ENCODE measurements at places on chromosomes 2 and 18. TPM values are rescaled to one million over a fixed set of nuclear protein-coding genes. Genes with fewer than 3 reads are reported as not detected.

DNA sequence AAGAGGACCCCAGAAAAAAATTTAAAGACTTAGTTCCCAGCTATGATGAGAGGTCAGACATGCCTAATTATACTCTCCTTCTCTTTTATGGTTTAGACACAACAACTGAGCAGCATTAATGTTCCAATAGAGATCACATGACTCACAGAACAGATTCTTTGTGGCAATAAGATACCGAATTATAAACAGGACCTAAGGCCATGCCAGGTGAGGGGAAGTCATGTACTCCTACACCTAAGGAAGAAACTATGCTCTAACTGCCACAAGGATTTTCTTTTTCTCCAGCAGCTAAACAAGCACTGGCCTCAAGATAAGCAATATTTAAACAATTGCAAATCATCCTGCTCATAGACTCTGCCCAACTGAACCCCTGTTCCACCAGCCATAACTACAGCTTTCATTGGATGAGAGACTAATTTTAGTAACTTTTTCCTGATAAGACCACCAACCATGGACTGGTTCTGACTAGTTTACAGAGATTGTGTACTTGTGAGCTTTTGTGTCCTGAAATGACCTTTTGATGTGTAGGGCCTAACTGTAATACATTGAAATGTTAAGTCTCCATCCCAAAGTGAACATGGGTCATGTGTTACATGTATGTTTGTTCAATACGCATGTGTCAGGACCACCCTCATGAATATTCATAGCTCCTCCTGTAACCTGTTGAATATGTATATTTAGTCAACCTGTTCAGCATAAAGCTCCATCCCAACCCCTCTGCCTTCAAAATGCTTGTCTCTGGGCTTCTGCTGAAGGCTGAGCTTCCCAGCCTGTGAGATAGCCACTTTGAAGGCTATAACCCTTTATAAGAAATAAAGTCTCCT is 21.6 kb upstream of the NFE2L2 start:
- DNase-seq = no peak

DNA sequence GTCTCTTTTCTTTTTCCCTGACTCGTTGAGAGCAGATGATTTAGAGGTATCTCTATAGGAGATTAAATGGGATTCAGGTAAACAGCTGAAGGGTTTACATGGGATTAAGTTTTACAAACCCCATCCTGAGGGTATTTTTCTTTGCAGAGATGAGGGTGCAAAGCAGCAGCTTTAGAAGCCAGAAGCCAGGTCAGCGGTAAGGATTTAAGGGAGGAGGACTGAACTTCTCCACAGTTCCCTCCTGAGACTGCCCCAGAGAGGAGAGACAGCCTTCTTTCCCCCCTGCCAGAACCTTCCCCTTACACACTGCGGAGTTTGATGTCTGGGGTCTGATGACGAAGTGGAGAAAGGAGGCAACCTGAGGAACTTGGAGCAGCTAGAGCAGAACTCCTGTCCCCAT is 220.1 kb downstream of the PRKCE start:
- DNase-seq = no peak

- DNase-seq = no peak
Measured at GRCh38 chr2:226187156-226187555, 612.5 kb downstream of the IRS1 start.

GRCh38 chr18:77461062-77461688 is 211.5 kb downstream of the GALR1 start:
- no peak for DNase-seq

- no peak for DNase-seq
Measured at GRCh38 chr18:60020107-60020925, 120.5 kb downstream of the PMAIP1 start.

GRCh38 chr2:43526994-43527393 is 68.8 kb downstream of the THADA start:
- no peak for DNase-seq

- DNase-seq = no peak
Measured at GRCh38 chr2:26457695-26458364, 20.1 kb downstream of the OTOF start.

GRCh38 chr2:56209701-56210100 is 25.9 kb downstream of the CCDC85A start:
- DNase-seq = no peak

DNA sequence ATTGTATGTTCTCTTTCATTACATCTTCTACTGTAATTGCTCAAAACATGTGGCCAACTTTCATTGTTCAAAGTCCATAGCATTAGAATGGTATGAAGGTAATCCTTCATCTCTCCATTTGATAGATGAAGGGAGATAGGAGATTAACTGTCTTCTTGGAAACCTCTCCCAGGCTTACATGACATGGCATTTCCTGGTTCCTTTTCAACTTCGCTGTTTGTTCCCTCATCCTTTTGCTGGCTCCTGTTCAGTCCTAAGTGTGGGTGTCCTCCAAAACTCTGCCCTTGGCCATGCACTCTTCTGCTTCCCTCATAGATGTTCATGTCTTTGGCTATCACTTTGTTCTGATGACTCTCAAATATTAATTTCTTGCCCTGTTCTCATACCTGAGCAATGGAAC is 13.8 kb downstream of the NEB start:
- DNase-seq = no peak

- DNase-seq = no peak
Measured at GRCh38 chr2:159098921-159099411, 130.5 kb downstream of the TANC1 start.

- DNase-seq = no peak
Measured at GRCh38 chr2:100275200-100275589, 47.1 kb downstream of the LONRF2 start.

DNA sequence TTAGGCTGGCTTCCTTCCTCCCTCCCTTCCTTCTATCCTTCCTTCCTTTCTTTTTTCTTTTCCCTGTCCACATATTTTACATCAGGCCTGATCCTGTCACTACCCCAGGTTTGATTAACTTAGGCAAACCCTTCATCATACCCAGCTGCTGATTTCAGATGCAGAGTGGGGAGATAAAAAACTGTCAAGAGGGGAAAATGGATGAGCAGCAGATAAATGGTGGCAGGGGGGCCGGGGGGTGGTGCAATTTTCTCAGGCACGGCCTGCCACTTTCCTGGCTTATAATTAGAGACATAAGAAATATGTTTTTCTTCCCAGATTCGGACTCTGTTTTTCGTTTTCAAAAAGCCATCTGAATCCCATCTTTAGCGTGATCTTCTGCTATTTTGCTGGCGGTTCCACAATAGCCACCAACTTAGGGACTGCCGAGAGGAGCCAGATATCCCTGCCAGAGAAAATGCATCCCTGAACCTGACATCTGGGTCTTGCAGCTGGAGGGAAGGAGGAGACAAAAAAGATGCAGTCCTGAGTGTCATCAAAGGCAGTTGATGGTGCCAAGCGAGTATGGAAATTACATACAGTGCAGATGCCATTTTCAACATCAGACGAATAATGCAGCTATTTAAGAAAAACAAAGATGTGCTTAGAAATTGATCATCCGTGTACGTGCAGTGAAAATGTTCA is 49.9 kb downstream of the CXCR4 start:
- no peak for DNase-seq

DNA sequence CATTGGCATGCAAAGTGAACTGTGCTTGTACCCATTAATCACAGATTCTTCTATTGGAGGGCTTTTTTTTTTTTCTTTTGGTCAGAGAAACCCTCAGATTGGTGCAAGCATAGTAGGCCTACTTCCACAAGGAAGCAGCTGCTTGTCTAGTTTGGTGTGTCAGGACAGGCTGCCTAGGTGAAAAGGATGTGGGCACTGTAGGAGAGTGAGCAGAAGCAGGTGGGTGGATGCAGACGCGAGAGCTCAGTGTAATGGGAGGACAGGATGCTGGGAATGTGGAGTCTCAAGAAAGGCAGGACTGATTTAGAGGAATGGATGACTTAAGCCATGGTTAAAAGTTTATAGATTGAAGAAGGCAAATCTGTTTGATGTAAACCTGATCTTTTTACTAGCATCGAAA is 3.1 kb downstream of the ELP2 start:
- no peak for DNase-seq

DNA sequence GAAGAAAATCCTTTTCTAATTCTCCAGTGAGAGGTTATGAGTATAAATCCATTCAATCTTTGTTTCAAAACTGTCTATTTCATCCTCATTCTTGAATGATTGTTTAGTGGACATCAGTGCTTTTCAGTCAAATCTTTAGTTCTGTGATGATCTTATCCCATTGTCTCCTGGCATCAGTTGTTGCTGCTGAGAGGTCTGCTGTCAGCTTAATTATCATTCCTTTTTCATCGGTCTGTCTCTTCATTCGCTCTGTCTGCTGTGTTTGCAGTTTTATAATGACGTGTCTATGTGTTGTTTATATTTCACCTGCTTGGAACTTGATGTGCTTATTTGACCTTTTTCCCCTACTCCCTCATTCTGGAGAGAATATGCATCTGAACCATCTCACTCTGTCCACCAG is 69.2 kb upstream of the GLI2 start:
- DNase-seq = no peak

GRCh38 chr2:225052703-225053102 is 10.4 kb upstream of the DOCK10 start:
- DNase-seq = peak; percentile 72

DNA sequence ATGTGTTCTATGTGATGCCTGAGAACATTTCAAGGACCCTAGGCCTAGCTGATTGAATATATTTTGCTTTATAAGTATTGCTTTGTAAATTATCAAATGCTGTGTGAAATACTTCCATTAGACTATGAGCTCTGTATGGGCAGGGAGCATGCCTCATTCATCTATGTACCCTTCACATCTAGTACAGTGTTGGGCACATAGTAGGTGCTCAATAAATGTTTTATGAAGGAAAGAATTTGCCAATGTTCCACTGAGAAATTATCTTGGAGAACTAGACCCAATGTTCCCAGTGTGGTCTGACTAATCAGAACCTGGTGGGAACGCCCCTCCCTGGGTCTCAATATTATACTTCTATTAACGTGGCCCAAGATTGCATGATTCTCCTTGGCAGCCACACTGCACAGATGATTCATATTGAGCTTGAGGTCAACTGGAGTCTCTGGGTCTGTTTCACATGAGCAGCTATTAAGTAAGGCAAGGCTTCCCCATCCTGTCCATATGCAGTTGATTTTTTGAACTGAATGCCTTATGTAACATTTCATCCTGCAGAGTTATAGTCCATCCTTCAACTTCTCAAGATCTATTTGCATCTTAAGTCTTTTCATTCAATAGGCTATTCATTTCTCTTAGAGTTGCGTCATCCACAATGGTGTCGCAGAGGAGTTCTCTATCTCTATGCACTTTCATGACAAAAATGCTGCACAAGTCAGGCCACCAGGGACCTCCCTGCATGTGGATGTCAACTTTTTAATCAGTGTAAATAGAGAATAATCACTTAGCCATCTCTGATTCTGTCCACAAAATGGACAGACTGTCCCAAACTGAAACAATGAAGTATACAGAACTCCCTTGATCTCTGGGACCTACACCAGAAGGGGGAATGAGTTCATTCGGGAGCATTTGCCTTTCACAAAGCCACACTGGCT is 257.6 kb downstream of the CYP26B1 start:
- no peak for DNase-seq

- DNase-seq = no peak
Measured at GRCh38 chr18:78519394-78520062, 460.1 kb upstream of the SALL3 start.

- no peak for DNase-seq
Measured at GRCh38 chr2:42100683-42101205, 52.9 kb downstream of the PKDCC start.

GRCh38 chr2:1651121-1652033 is 92.9 kb downstream of the PXDN start:
- no peak for DNase-seq

- no peak for DNase-seq
Measured at GRCh38 chr2:72096181-72096580, 51.5 kb downstream of the CYP26B1 start.

DNA sequence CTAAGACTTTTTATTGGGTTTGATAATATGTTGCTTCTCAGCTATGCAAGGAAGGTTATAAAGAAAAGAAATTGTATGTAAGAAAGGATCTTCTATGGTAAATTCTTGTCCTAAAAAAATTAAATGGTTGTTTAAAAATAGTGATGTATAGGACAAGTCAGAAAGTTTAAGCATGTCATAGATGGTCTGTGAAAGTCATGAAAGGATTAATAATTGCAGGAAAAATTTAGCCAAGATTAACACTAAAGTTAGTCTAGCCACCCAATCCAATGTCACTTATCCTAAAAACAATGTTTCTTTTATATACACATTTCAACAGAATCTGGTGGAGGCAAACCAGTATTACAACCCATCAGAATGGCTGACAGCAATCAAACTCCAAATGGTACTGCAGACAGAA is 1046.7 kb upstream of the SLC39A10 start:
- no peak for DNase-seq

GRCh38 chr2:238305092-238305862 is 15.0 kb upstream of the TRAF3IP1 start:
- no peak for DNase-seq

- no peak for DNase-seq
Measured at GRCh38 chr18:2845172-2845571, 1.6 kb upstream of the EMILIN2 start.

DNA sequence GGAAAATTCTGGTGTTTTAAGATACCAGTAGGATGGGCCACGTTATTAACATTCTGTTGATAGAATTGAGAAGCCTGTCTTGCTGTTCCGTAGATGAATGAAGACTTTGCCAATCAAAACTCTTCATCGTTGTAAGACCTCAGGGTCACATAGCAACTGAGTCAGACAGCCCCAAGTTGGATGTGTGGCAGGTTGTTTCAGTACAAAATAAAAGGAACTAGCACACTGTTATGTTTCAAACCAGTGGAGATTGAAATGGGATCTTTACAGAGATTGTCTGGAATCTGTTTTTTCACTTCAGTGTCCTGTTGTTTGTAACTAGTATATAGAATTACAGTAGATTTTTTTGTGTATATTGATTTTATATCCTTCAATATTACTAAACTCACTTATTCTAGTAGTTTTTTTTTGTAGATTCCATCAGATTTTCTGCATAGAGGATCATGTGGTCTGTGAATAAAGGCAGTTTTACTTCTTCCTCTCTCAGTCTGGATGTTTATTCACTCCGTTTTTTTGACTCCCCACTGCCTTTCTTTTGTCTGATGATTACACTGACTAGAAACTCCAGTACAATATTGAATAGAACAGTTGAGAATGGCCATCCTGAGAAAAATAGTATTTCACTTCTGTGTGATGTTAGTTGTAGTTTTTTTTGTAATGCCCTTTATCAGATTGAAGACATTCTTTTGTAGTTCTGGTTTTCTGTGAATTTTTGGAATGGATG is 22.7 kb downstream of the EPC2 start:
- no peak for DNase-seq

CD8A gene
- polyA plus RNA-seq = 1.1 TPM

SETBP1 gene
- not detected for polyA plus RNA-seq

PPP3R1 gene
- polyA plus RNA-seq = 5.4 TPM

CDH19 gene
- not detected for polyA plus RNA-seq

PLB1 gene
- polyA plus RNA-seq = 0.88 TPM

CHRND gene
- not detected for polyA plus RNA-seq
